ENCODE measurements at places on chromosomes 3 and 15.
A peak's percentile ranks its signal among the peaks of the same experiment; 100 is the strongest.

DNA sequence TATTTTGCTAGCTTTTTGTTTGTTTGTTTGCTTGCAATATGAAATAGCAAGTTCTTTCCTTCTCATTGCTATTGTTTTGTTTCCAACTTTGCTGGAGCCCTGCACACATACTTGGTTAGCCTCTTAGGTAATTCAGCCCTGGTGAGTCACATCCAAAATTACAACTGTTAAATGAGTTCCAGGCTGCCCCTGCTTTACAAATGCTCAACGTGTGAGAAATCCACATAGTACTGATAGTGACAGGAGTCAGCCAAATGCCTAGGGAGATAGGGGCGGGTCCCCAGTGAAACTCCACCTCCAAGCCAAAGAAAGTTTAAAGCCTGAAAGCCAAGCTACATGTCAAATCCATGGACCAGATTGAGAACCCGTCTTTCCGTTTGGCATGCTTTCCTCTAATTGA is 81.3 kb upstream of the RNF7 start:
- no peak for DNase-seq

- no peak for DNase-seq
These were observed 287.6 kb downstream of the EPHB1 start for GRCh38 chr3:135082706-135083105.

DNA sequence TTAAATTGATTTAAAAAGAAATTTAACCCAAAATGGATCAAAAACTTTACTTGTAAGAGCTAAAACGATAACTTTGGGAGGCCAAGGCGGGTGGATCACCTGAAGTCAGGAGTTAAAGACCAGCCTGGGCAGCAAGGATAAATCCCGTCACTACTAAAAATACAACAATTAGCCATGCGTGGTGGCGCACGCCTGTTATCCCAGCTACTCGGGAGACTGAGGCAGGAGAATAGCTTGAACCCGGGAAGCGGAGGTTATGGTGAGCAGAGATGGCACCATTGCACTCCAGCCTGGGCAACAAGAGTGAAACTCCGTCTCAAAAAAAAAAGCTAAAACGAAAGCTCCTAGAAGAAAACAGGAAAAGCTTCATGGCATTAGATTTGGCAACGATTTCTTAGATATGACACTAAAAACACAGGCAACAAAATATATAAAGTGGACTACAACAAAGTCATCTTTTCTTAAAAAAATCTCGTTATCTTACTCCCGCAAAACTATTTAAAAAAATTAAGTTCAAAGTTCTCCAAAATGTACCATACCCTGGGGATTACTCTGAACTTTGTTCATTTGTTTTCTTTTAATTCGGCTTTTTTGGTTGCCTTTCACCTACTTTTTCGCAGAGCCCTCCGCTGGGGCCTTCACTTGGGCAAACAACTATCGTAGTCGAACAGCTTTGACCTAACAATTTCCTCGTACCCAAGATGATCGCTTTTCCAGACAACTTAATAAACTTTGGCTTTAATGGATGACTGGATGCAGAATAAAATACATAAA is 2.9 kb downstream of the HDDC3 start:
- DNase-seq, result no peak

GRCh38 chr15:44535523-44536301 is 1.2 kb upstream of the EIF3J start:
- DNase-seq, result no peak

DNA sequence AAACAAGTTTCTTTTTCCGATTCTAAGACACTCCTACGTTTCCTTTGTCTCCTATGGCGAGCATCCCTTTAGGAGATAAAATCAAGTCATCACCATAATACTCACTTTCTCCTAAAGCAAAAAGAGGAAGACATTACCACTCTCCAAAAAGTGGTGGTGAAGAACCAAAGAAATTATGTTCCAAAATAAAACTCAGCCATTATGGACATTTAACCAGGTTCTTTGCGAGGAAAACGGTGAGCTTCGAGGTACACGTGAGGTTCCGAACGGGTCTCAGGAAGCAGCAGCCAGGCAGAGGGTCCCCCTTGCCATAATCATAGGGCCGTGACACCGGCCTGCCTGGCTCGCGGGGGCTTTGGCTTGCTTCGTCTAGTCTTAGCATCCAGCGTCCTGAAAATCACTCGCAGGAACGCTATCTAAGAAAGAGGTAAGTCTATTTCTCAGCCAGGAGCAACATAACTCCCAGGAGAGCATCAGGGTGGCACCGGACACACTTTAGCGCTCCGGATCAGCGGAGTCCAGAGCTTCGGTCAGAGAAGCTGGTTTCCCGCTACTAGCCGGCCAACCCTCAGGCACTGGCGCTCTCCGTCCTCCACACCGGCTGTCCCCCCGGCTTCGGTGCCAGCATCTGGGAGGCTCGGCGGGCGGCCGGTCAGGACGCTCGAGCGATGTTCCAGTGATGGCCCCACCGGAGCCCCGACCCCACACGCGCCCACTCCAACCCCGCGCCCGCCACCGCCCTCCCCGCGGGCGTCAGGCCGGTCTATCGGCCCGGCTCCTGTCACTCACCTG is 581 bp downstream of the IP6K1 start:
- no peak for DNase-seq

GRCh38 chr3:132655471-132655870 is 4.1 kb downstream of the ACAD11 start:
- DNase-seq, result no peak

DNA sequence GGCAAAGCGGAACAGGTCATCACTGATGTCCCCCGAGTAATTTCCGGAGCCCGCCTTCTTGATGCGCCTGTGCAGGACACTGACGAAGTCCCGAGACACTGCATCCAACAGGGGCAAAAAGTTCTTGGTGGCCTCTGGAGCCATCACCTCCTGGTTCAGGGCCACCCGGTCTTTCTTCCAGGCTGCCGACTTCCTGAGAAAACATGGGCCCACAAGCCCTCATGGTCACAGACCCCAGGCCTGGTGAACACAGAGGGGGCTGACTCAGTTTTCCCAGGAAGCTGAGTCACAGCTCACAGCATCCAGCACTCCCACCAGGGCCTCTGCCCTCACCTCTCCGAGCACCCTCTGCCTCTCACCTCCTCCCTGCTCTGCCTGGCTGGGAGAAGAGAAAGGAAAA is 22.4 kb downstream of the CYP11A1 start:
- no peak for DNase-seq

DNA sequence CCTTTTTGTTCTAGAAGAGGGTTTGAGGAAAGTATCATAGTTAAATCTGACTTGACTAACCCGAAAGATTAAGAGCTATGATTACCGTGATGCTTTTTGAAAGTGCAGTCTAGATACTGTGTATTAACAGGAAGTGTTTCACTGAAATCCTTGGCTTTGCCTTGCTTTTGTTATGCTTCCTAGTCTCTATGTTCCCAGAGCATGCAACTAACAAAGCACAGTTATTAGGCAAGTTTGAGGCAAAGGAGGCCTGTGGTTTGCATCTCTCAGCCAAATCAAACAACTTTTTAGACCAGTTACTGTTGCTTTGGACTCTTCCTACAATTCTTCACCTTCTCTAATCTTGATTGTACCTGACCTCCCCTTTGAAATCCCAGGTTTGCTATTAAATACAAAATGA is 3.9 kb downstream of the LXN start:
- DNase-seq, result no peak

- no peak for DNase-seq
These were observed 25.9 kb upstream of the SPRED1 start for GRCh38 chr15:38226608-38227266.

- DNase-seq, result no peak
These were observed 145.0 kb downstream of the ATP10A start for GRCh38 chr15:25718169-25718536.

- DNase-seq, result no peak
These were observed 407.3 kb upstream of the CBLB start for GRCh38 chr3:106276151-106276550.

GRCh38 chr15:99445272-99445850 is 120.4 kb upstream of the MEF2A start:
- DNase-seq, result no peak

GRCh38 chr15:77613814-77614213 is 18.9 kb downstream of the LINGO1 start:
- no peak for DNase-seq

- no peak for DNase-seq
These were observed 31.8 kb downstream of the P3H2 start for GRCh38 chr3:190088890-190089289.

- no peak for DNase-seq
These were observed 137.7 kb downstream of the BBX start for GRCh38 chr3:107660306-107660976.

GRCh38 chr3:104908761-104909160 is 457.9 kb upstream of the ALCAM start:
- no peak for DNase-seq

DNA sequence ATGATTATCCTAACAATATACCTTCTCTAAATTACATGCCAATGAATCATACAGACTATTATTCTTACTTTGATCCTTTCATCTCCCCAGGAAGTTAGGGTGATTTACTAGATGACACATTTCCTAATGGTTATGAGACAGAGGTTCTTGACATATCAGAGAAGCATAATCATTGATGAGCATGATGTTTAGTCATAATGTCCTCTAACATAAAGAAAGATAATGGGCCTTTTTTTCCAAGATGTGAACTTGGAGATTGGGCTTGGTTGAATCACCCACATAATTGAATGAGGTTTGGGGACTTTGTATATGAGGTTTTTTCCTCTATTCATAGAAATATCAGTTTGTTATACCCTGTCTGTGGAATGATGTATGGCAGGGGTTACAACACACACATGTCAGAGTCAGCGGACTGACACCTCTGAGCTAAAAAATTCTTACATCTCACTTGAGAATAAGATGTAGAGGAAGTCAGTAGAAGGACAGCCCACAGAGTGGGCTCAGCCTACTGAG is 69.7 kb upstream of the DCBLD2 start:
- DNase-seq, result no peak

GRCh38 chr3:165195241-165195639 is 944 bp downstream of the SLITRK3 start:
- no peak for DNase-seq

GRCh38 chr3:8500989-8501370 is 643 bp upstream of the LMCD1 start:
- no peak for DNase-seq

DNA sequence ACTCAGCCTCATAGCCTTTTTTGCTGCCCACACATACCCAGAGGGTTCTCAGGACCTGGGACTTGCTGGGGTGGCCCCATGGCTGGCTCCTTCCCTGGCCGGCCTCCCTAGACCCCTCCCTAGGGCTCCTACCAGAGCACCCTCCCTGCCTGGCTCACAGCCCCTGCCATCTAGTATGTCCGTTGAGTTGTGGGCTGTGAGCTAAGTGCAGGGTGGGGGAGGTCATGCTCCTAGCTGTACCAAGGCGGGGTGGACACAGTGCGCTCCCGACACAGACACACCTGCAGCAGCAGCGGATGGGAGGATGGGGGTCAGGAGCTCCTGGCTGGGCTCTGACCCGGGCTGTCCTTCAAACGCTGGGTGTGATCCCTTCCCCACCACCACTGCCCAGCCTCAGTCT is 41.6 kb downstream of the HMCES start:
- DNase-seq, result no peak

GRCh38 chr3:52123106-52123725 is 31.0 kb downstream of the POC1A start:
- peak; percentile 74 for DNase-seq

GRCh38 chr15:89654847-89655805 is at the start of gene KIF7:
Gene KIF7, minus strand, starts transcription at chr15:89655467. Its CDS starts 2,537 bp downstream, at chr15:89652930.
- DNase-seq, result no peak

- no peak for DNase-seq
These were observed 517.9 kb downstream of the MECOM start for GRCh38 chr3:169145540-169146178.

GRCh38 chr15:82643992-82644391 is 3.2 kb downstream of the CPEB1 start:
- DNase-seq, result no peak

DNA sequence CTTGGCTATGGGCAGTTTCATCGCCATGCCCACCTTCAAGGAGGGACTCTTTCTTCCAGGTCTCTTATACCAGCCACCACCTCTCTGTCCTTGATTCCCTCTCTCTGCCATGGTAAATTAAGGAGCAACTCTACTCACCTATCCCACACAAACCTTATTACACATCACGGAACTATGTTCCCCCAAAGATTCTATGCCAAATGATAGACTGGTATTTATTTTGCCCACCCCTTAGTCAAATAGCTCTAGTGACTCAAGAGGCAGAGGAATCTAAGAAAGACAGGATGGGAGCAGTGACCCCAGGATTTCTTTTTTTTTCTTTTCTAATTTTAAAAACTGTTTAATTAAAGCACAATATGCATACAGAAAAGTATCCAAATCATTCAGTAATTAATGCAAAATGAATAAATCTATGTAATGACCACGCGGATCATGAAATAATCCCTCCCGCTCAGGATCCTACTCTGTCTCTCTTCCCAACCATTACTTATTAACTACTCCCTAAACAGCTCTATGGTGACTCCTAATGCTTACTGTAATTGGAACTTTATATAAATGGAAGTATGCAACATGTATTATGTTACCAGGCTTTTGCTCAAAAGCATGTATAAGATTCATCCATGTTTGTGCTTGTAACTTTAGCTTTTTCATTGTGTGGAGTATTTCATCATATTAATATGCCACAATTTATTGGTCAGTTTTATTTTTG is 410.8 kb upstream of the RASGRP1 start:
- DNase-seq, result no peak

- no peak for DNase-seq
These were observed 13.2 kb upstream of the TRANK1 start for GRCh38 chr3:36957862-36958686.

GRCh38 chr3:77873598-77873997 is 833.7 kb downstream of the ROBO2 start:
- no peak for DNase-seq

GRCh38 chr15:83193721-83194120 is 13.9 kb downstream of the HDGFL3 start:
- DNase-seq, result no peak

GRCh38 chr15:48343865-48344264 is 12.6 kb downstream of the DUT start:
- no peak for DNase-seq

DNA sequence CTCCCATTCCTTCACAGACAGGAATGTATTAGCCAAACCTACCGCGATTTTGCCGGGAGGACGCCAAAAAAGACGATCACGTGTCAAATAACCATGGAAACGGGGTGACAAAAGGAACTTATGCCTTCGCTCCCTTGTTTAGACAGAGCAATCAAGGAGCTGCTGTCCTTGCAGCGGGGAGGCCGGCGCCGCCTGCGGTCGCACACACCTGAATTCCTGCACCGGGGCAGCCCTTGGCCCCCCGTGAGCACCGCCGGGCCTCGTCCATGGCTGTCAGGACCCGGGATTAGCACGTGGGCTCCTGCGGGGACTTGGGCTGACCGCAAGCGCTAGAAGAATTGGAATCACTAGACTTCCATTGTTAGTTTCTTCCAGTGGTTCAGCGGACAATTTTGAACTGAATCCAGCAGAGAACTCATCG is 193.1 kb downstream of the SHQ1 start:
- no peak for DNase-seq

DNA sequence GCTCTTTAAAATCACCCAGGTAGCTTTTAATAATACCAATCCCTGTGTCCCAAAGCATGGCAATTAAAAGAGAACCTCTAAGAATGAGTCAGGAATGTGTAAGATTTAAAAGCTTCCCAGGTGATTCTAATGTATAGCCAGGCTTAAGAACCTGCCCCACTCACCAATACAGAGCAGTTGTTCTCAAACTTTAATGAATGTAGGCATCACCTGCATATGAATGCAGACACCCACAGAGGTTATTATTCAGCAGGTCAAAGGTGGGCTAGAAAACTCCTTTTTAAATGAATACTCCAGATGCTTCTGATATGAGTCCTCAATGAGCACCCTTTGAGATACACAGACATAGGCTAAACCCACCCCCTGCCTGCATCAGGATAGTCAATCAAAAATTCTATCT is 298.1 kb upstream of the KCNMB2 start:
- DNase-seq, result no peak

Measured in T-helper 17 cell (primary cell).